ENCODE measurements at places on chromosomes 16 and 17.
A peak's percentile ranks its signal among the peaks of the same experiment; 100 is the strongest.

- no peak for DNase-seq
These were observed 29.6 kb downstream of the LITAF start for GRCh38 chr16:11556945-11557720.

DNA sequence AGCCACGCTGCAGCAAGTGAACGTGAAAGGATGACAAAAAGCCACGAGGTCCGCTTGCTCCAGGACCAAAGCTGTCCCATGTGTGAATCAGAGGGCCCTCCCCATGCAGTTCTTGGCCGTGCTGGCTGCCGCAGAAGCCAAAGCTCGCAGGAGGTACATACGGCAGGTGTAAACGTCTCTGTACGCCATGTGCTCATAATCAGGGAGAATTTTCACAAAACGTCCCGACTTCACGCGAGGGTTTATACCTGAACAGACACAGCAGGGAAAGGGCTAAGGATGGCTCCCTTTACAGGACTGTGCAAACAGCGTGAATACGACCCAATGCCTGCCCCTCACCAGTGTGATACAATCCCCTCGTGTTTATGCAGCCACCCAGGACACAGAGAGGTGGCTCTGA, 25.3 kb downstream of the FBXO31 start:
- no peak for DNase-seq

DNA sequence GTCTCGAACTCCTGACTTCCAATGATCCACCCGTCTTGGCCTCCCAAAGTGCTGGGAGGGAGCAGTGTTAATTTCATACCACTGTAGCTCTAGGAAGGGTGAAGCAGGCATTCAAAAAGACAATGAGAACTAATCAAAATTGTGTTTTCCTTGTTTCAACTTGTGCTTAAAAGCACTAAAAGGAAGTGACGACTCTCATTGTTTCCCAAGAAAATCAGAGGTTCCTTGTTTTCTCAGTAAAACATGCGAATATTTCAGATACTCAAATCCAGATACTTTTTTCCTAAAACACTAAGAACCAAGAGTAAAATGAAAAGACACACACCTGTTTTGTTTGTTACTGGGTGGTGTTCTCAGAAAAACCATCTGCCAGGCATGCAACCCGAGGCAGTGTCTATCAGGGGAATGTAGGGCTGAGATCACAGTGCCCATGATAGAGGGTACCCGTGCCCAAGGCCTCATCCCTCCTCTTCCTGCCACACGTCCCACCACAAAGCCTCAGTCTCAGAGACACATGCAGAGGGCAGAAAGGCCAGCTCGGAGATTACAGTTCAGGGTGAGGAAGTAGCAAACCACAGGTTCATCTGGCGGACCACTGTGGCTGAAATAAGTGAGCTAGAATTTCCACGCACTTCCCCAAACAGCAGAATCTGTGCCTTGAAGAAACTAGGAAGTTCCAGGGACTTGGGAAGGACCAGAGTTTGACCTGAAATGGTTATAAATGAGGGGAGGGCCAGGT, 33.7 kb downstream of the GINS3 start:
- DNase-seq = no peak

DNA sequence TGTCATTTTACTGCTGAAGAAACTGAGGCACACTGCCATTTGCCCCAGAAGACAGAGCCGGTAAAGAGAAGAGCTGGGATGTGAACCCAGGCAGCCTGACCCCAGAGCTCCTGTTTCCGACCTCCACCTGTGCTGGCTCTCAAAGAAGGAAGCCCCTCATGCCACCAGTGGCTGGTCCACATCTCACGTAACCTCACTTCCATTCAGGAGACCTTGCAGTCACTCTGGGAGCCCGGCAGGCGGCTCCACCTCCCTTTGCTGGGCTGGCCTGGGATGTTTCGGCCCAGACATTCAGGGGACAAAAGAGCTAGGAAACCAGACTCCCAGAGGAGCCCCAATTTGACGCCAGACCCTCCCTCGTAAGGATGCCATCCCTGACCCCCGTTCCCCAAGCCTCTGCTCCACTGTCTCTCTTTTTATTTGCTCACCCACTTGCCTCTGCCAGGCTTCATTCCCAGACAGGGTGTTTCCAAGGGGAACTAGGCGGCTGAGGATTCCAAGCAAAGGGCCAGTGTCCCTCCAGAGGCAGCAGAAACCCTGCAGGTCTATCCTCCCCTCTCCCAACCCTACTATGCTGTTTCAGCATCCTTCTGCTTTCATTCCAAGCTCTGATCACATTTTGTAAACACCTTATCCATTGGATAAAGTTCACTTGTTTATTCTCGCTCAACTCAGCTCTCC, 2.8 kb downstream of the TAF1C start:
- DNase-seq = no peak

- DNase-seq = peak; percentile 47
These were observed 48.5 kb downstream of the HAPSTR1 start for GRCh38 chr16:9139965-9140364.

- DNase-seq = no peak
These were observed 108.6 kb downstream of the CCT6B start for GRCh38 chr17:34852614-34853013.

DNA sequence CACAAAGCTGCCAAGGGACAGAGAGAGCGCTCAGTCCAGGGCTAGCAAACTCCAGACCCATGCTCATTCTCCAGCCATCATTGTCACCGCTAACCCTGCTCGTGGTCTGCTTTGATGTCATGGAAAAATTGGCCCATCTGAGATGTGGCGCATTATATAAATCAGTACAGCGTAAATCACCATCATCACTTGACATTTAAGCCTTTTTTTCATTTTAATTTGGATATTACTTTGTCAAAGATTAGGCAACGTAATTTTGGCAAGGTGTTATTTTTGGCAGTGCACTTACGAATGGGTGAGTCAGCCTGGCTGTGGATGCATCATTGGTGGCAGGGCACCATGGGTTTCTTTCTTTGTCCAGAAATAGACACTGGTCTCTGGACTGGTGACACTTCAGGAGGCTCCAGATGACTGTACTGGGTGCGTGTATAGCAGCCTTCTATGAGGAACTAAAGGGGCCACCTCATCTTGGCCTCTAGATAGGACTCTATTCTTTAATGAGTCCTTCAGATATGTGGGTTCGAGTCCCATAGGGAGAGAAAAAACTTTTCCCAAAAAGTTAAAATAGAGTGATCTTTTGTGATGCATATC, 166.3 kb downstream of the MSI2 start:
- peak; percentile 93 for DNase-seq

GRCh38 chr17:66751771-66752170, 83.1 kb upstream of the CACNG5 start:
- no peak for DNase-seq

DNA sequence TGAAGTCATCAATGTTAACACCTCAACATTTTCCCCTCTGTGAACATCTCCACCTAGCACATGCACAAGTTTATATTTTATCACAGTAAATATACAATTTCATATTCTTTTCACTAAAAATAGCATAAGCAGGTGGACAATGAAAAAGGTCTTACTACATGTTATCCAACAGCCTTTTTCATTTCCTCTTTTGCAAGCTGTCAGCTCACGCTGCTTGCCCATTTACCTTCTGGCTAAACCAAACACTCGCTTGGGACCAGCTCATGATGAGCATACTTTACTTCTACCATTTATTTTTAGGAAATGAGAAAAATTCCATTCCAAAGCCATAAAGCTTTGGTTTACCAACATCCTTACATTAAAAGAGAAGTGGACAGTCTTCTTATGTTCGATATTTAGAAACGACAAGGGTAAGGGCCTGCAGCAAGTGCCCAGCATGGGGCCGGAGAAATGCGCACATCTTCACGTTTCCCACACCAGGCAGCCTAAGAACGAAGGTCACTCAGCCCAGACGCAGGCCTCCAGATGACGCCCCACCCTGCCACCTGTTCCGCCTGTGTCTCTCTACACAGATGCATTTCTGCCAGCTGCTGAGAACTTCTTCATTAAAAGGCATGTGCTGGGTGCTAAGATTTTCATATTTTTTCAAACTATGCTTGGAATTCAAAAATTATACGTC, 13.9 kb downstream of the SNN start:
- DNase-seq = no peak

DNA sequence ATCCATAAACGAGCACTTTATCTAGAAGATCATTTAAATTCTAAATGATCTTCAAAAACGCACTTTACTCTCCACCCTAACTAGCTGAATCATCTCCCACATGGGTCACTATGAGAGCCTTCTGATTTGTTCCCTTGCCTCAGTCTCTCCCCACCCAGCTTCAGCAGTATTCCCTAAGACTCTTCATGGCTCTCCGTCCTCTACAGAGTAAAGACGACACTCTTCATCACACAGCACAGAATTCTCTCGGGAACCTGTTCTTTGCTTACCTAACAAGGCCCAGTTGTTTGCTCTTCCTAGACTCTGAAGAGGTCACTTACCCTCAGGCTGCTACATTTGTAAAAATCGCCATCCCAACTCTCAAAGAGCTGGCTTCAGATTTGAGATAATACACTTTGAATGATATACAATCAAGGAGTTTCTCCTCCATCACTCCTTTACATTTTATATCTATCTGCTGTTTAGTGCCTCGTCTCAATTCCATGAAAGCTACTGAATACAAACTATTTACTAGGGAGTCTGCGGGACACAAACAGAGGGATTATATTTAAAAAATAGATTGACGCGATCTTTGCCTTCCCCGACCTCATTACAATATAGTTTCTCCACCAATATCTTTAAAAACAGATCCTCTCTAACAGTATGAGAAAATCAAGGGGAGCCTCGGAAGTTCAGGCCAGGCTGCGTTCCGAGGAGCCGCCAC, 511 bp upstream of the LIG3 start:
- DNase-seq = peak; percentile 9

DNA sequence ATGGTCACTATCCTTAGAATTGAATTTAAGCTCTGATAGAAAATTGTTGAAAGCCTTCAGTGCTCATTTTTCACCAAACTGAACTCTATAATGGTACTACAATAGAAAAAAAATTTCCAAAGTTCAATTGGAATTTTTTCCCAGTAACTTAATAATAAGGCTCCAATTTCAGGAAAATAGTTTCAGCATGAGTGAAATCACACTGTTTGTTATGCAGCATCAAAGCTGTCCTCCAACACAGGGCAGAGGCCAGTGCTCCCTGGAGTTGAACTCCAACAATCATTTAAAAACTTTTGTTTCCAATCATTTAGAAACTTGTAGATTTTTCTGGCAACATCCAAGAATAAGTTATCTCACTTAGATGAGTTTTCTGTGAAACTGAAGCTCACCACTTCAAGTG, 103.1 kb upstream of the HSBP1 start:
- DNase-seq = no peak

DNA sequence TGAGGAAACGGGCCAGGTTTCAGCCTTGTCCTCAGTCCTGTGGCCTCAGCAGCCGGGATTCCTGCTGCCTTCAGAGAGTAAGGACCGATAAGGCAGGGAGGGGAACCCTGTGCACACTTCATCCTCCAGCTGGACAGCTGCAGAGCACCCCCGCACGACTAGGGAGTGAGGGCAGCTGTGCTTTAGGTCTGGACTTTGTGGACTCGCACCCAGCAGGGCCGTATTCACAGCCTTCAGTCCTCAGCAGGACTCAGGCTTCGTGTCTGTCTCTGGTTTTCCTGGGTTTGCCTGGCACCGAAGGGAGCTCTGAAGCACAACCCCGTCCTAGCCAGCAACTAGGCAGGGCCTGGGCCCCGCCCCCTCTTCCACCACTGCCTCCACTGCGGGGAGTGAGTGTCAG, 45.8 kb upstream of the CACNG5 start:
- DNase-seq = no peak

- DNase-seq = no peak
These were observed 13.9 kb downstream of the CD300A start for GRCh38 chr17:74480290-74480689.

DNA sequence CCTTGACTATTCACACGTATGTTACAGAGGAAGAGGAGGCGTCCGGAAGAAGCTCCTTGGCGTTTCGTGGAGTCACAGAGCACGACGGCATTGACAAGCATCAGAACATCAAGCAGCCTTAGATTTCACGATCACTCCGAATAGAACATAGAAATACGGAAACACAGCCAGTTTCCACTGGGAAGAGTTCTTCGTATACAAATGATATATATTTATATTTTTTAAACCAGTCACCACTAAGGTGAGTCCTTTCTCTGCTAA, 3.1 kb downstream of the CBLN1 start:
- no peak for DNase-seq

GRCh38 chr17:46010597-46011186, 11.6 kb downstream of the STH start:
- no peak for DNase-seq

- DNase-seq = no peak
These were observed 88.9 kb downstream of the SDK2 start for GRCh38 chr17:73555199-73555960.

GRCh38 chr16:80263181-80263823, 277.5 kb upstream of the DYNLRB2 start:
- no peak for DNase-seq

- no peak for DNase-seq
These were observed 18.8 kb upstream of the ASGR2 start for GRCh38 chr17:7133424-7133823.

DNA sequence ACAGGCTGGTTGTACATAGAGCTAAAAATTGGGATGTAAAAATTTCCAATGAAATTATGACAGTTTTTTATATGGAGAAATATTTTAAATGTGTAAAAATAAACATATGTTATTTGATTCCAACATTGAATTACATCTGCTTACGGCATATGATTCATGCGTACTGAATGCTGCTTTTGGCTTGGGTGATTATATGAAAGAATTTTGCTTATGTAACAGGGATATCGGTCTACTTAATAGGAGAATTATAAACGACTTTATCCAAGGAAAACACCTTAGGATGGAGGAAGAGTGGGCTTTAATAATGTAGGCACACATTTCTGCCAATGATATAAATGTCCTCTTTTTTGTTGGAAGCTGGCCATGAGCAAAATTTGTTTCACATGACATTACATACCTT, 197.3 kb upstream of the GOT2 start:
- peak; percentile 4 for DNase-seq

DNA sequence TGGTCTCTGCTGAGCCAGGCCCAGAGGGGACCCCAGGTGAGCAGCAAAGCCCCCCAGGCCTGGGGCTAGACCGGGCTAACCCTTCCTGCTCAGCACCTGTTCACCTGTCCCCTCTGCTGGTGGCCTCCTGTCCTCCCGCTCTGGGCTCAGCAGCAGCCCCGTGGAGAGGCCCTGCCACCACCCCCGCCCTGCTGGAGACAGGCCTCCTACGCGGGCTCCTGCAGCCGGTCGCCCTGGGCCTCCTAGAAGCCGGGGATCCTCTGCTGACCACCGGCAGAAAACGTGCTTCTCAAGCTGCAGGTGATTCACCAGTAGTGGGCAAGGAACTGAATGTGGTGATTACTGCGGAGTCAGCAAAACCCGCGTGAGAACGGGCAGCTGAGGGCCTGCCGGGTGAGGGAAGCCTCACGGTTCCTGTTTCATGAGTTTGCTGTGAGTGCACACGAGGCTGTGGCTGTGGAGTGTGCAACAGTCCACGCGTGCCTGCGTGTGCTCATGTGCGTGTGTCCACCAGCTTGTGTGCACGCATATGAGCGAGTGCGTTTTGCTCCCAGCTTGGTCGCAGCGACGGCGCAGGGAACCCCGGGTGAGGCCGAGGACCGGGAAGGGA, 792 bp downstream of the SECTM1 start:
- peak; percentile 68 for DNase-seq

All from MCF 10A (cell line).